ENCODE measurements at places on chromosomes 6 and 20.

- peaks cover 11% of the 10 kb centered on the region for H3K4me1 ChIP-seq
- H3K4me3 ChIP-seq: no peak overlapping the region
- H3K27ac ChIP-seq: no peak overlapping the region
- no peaks in the 10 kb centered on the region for H3K27me3 ChIP-seq
Measured at GRCh38 chr6:96237638-96238347, 222.0 kb downstream of the FUT9 start.

- DNase-seq: no peak
- no peaks in the 10 kb centered on the region for H3K27me3 ChIP-seq
- H3K27ac ChIP-seq: no peak overlapping the region
Measured at GRCh38 chr6:133805876-133806275, 83.0 kb upstream of the TCF21 start.

DNA sequence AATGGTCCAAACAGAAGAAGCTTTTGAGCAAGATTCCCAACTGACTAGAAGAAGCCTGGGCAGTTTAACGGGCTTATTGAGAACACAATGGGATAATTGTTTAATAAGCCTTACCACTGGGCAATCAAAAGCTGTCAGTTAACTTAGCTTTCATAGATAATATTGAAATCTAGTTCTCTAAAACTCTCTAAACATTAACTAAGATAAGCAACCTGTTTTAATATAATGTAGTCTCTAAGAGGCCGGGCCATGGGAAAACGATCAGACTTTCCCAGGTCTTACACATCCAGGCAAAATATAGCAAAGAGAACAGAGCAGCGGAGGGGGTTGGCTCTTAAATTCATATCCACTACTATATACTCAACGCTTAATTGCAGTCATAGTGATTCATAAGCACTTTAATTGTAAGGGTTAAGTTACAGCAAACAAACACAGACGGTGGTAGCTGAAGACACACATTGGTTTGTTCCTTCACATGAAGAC, 128.0 kb upstream of the FAM83B start:
- no peaks in the 10 kb centered on the region for H3K27me3 ChIP-seq
- no peak for DNase-seq
- peaks cover 35% of the 10 kb centered on the region for H3K4me1 ChIP-seq
- H3K4me3 ChIP-seq: peak overlapping the region; percentile 50
- H3K27ac ChIP-seq: peak overlapping the region; percentile 92

DNA sequence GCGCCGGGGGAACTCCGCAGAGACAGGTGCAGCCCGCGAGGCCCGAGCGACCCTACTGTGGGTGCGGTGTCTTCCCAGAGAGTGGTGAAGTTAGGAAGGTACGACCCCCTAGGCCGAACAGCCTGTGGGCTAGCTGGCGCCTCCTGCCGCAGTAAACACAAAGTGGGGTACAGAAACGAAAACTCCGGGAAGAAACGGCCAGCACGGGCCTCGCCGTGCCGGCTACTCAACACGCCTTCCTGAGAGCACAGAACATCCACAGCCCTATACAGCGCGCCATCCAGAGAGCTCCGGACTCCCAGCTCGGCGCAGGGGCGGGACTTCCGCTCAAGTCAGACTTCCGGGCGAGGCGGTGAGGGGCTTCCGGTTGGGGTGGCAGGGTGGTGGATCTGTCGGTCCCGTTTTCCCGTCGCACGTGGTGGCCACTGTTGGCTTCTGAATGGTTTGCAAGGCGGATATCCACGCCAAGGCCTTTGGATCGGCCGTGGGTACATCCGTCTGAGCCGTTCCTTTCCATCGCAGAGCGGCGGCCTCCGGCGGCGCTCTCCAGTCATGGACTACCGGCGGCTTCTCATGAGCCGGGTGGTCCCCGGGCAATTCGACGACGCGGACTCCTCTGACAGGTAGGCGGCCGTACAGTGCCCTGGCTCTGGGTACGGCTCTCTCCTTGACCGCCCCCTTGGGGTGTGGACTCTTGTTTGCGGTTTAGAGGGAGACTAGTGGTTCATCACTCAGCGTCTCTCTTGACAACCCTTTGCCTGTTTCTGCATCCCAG, at the start of the genes CAGE1 and RIOK1:
CAGE1 (minus strand) TSS at position 292 of the 775 bp plus-strand sequence. CDS start 2,569 bp downstream, outside the sequence.
RIOK1 (plus strand) TSS at position 358 of the 775 bp plus-strand sequence; CDS start at position 553, 195 bp downstream.
- H3K27ac ChIP-seq: peak within 1 kb of the TSS; percentile 99
- peak within 1 kb of the TSS; percentile 96 for H3K4me3 ChIP-seq
- peak; percentile 87 for DNase-seq
- H3K36me3 ChIP-seq: peaks cover 6% of the 10 kb centered on the region
- H3K4me1 ChIP-seq: peaks cover 27% of the 10 kb centered on the region

- no peak for DNase-seq
- no peak overlapping the region for H3K4me3 ChIP-seq
- H3K36me3 ChIP-seq: no peaks in the 10 kb centered on the region
- no peaks in the 10 kb centered on the region for H3K27me3 ChIP-seq
- H3K4me1 ChIP-seq: no peaks in the 10 kb centered on the region
Measured at GRCh38 chr6:89979481-89980119, 85.3 kb downstream of the GJA10 start.

GRCh38 chr6:43809417-43810305, 39.6 kb downstream of the VEGFA start:
- peak overlapping the region; percentile 10 for H3K27ac ChIP-seq
- peaks cover 55% of the 10 kb centered on the region for H3K4me1 ChIP-seq

- H3K27ac ChIP-seq: no peak overlapping the region
- peaks cover 24% of the 10 kb centered on the region for H3K36me3 ChIP-seq
- no peaks in the 10 kb centered on the region for H3K27me3 ChIP-seq
- no peak for DNase-seq
- H3K4me3 ChIP-seq: no peak overlapping the region
Measured at GRCh38 chr6:85493389-85493788, 43.5 kb downstream of the NT5E start.

DNA sequence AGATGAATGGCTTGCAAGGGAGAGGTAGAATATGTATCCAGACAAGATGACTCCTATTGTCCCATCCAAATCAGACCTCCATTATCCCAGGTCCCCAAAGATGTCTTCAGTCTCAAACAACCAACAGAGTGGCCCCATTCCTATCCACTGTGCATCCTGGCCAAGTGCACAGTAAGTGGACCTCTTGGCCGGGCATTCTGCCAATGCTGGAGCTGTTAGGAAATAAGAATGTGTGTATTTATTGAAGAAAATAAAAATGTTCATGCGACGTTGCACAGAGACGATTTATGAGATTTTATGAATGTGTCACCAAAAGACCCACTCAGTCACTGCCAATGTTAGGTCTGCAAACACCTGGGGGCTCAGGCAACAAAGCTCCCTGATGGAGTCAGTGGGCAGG, 196.0 kb downstream of the MAFB start:
- H3K4me3 ChIP-seq: no peak overlapping the region
- no peak overlapping the region for H3K27ac ChIP-seq
- no peak for DNase-seq
- no peaks in the 10 kb centered on the region for H3K36me3 ChIP-seq

- no peaks in the 10 kb centered on the region for H3K4me1 ChIP-seq
- no peaks in the 10 kb centered on the region for H3K36me3 ChIP-seq
- H3K4me3 ChIP-seq: no peak overlapping the region
- no peak overlapping the region for H3K27ac ChIP-seq
- no peaks in the 10 kb centered on the region for H3K27me3 ChIP-seq
Measured at GRCh38 chr20:8507231-8507630, 375.2 kb downstream of the PLCB1 start.

GRCh38 chr6:97150932-97151331, 132.1 kb downstream of the MMS22L start:
- no peaks in the 10 kb centered on the region for H3K27me3 ChIP-seq
- H3K4me3 ChIP-seq: no peak overlapping the region
- H3K27ac ChIP-seq: no peak overlapping the region
- no peak for DNase-seq
- H3K4me1 ChIP-seq: no peaks in the 10 kb centered on the region

- H3K27ac ChIP-seq: no peak overlapping the region
- H3K4me1 ChIP-seq: peaks cover 4% of the 10 kb centered on the region
- H3K36me3 ChIP-seq: no peaks in the 10 kb centered on the region
- H3K27me3 ChIP-seq: peaks cover 47% of the 10 kb centered on the region
Measured at GRCh38 chr6:33901822-33902456, 98.1 kb upstream of the MLN start.

GRCh38 chr6:38305995-38306681, 333.6 kb downstream of the BTBD9 start:
- H3K27ac ChIP-seq: no peak overlapping the region
- H3K4me3 ChIP-seq: no peak overlapping the region
- H3K27me3 ChIP-seq: no peaks in the 10 kb centered on the region
- no peak for DNase-seq
- peaks cover 2% of the 10 kb centered on the region for H3K4me1 ChIP-seq

DNA sequence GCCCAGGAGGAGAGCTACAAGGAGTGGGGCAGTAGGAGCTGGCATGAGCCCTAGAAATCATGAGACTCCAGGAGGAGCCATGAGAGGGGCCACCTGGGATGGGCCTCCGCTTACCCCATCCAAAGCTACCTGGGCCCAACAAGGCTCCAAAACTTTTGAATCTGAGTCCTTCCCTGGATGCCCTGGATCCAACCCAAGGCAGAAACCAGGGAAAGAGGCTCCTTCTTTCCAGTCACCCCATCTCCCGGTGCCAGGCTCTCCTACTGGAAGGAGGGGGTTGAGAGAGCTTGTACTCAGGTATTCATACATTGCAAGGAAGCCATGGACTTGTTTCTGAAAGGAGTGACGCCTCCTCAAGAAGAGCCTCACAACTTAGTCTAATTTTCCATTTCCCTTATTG, 7.8 kb upstream of the SIRPG start:
- no peaks in the 10 kb centered on the region for H3K36me3 ChIP-seq
- H3K4me1 ChIP-seq: no peaks in the 10 kb centered on the region
- no peak overlapping the region for H3K4me3 ChIP-seq
- H3K27ac ChIP-seq: no peak overlapping the region
- no peak for DNase-seq

GRCh38 chr6:165988302-165988756, 179.3 kb downstream of the TBXT start:
- no peak overlapping the region for H3K27ac ChIP-seq
- H3K4me3 ChIP-seq: peak overlapping the region; percentile 61
- DNase-seq: no peak
- no peaks in the 10 kb centered on the region for H3K36me3 ChIP-seq
- peaks cover 10% of the 10 kb centered on the region for H3K4me1 ChIP-seq
- H3K27me3 ChIP-seq: peaks cover 96% of the 10 kb centered on the region

GRCh38 chr20:33566781-33567603, 77.1 kb downstream of the CBFA2T2 start:
- H3K36me3 ChIP-seq: no peaks in the 10 kb centered on the region
- DNase-seq: no peak
- H3K4me1 ChIP-seq: peaks cover 40% of the 10 kb centered on the region
- H3K27ac ChIP-seq: peak overlapping the region; percentile 4
- H3K4me3 ChIP-seq: no peak overlapping the region

GRCh38 chr6:125217369-125217768, 63.8 kb downstream of the TPD52L1 start:
- H3K27ac ChIP-seq: no peak overlapping the region
- DNase-seq: no peak
- H3K27me3 ChIP-seq: no peaks in the 10 kb centered on the region
- H3K4me3 ChIP-seq: no peak overlapping the region

GRCh38 chr6:47034926-47035325, 7.2 kb downstream of the ADGRF1 start:
- H3K4me3 ChIP-seq: no peak overlapping the region
- no peaks in the 10 kb centered on the region for H3K36me3 ChIP-seq

GRCh38 chr20:61940976-61941720, 124.5 kb downstream of the TAF4 start:
- no peak overlapping the region for H3K4me3 ChIP-seq
- H3K27me3 ChIP-seq: no peaks in the 10 kb centered on the region
- no peaks in the 10 kb centered on the region for H3K36me3 ChIP-seq
- no peaks in the 10 kb centered on the region for H3K4me1 ChIP-seq

DNA sequence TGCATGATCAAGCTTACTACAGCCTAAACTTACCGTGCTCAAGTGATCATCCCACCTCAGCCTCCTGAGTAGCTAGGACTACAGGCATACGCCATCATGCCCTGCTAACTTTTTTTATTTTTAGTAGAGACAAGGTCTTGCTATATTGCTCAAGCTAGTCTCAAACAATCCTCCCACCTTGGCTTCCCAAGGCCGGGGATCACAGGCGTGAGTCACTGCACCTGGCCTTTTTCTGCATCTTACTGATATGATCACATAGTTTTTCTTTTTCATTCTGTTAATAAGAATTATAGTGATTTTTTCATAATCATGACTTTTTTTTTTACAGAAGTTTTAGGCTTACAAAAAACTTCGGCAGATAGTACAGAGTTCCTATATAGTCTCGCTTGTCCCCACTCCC, 93.2 kb downstream of the KIF13A start:
- H3K36me3 ChIP-seq: peaks cover 57% of the 10 kb centered on the region
- no peaks in the 10 kb centered on the region for H3K4me1 ChIP-seq
- no peak for DNase-seq
- H3K4me3 ChIP-seq: no peak overlapping the region
- no peaks in the 10 kb centered on the region for H3K27me3 ChIP-seq
- no peak overlapping the region for H3K27ac ChIP-seq
